DMS79 (cell line): ENCODE measurements at places on chromosomes 12 and 14.

DNA sequence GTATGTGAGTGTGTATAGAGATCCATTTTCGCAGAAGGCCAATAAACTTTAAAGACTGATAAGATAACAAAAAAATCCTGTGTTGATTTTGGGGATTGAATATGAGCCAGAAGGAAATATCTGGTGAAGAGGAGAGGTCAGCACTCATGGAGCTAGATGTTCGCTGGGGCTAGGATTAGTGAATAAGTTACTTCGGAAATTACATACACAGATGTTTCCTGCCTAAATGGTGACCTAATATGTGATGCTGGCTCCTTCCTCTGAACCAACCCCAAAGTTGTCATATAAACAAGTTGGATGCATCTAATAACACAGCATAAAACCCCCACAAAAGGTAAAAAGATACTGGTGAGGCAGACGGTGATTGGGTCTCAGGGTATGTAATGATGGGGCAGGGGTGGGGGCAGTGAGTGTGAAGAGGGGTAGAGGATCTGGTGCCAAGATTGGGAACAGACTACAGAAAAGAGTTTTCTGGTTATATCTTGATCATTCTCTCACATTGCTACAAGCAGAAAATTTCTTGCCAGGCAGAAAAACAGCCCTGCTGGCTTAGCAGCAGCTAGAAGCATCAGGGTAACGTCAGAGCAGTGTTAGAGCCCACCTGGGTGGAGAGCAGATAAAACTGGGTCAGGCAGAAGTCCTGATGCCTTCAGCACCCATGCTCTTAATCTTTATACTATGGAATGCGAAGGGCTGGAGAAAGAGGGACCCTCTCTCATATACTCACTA lies 140.4 kb upstream of the GZMB start:
- no peak for DNase-seq

DNA sequence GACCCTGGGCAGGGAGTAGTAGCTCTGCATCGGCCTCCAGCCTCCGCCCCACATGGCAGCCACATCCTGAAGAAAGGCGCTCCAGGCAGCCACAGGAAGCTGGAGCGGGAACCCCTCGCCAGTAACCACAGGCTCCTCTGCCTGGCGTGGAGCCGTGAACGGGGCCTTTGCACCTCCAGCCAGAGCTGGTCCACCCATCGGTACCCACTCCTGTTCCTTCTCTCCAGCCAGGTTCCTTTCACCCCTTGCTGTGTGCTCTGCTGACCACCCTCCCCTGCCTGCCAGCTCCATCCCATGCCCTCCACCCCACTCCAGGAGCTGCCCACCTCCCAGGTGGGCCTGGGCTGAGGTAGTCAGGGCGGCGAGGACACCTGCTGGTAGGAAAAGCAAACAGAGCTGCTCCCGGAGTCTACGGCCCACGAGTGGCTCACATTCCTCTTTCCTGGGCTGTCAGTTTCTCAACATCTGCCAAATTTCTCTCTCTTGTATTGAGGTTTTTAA lies 2.7 kb downstream of the TGFB3 start:
- no peak for DNase-seq

DNA sequence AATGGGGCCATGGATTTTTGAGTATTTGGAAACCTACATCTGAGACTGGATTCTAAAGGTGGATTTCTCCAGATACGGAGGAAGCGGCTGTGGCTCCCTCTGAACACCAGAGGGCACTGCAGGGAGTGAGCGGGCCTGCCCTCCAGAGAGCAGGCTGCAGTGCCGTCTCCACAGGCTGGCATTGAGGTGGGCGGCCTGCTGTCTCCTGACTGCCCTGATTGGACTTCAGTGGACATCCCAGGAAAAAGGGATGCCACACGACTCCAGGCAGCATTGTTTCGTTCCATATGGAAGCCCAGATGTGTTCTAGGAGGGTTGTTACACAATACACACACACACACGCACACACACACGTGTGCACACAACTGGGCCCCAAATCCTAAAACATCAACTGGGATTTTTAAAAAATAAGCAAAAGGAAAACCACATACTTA lies 20.9 kb upstream of the ANO2 start:
- no peak for DNase-seq

DNA sequence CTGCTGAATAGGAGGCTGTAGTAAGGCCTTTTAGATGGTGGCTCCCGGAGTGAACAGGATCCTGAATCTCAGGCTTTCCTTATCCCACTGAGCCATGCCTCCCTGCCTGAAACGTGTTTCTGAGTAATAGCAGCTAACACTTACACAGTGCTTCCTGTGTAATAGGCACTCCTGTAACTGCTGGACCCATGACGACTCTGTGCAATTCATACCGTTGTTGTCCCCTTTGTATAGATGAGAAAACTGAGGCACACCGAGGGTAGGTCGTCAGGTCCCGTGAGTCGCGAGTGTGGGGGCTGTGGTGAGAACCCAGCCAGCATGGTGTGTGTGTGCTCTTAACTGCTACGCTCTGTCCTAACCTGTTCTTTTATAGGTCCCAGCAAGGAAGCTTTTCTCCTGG lies 193.6 kb downstream of the CACNA1C start:
- no peak for DNase-seq

- peak; percentile 54 for DNase-seq
Measured at GRCh38 chr14:78673845-78674244, 503.7 kb downstream of the NRXN3 start.

DNA sequence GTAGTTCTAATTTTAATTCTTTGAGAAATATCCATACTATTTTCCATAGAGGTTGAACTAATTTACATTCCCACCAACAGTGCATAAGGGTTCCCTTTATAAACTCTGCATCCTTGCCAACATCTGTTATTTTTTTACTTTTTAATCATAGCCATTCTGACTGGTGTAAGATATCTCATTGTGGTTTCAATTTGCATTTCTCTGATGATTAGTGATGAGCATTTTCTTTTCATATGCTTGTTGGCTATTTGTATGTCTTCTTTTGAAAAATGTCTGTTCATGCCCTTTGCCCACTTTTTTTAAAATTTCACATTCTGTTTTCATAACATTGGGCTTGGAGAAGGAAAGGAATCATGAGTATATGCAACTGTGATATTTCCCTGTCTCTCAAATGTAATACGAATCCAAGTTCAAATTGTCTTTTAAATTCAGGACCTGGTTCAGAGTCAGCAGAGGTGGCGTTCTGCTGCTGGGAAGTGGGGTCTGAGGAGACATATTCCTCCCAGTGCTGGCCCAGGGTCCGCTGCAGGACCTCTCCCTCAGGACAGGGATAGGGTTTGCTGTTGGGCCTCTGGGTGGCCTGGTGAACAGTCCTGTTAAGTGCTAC lies 81.2 kb upstream of the ETV6 start:
- DNase-seq, result no peak

- DNase-seq, result no peak
Measured at GRCh38 chr12:119644930-119645329, 23.0 kb upstream of the PRKAB1 start.

DNA sequence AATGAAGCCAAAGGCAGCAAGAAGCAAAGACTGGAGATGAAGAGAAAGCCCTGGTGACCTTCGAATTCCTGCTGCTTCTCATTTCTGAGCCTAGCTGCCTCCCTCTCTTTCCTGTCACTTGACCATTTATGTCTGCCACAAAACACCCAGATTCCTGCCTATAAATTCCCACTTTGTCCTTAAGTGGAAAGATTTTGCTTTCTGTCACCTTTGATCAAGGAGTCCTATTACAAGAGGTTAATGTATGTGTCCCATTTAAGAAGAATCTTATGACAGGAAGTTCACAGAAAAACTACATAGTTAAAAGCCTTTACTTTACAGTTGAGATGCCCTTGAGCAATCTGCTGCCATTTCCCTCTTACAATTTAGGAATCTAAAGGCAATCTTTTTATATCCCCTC lies 155.7 kb downstream of the GALC start:
- no peak for DNase-seq

DNA sequence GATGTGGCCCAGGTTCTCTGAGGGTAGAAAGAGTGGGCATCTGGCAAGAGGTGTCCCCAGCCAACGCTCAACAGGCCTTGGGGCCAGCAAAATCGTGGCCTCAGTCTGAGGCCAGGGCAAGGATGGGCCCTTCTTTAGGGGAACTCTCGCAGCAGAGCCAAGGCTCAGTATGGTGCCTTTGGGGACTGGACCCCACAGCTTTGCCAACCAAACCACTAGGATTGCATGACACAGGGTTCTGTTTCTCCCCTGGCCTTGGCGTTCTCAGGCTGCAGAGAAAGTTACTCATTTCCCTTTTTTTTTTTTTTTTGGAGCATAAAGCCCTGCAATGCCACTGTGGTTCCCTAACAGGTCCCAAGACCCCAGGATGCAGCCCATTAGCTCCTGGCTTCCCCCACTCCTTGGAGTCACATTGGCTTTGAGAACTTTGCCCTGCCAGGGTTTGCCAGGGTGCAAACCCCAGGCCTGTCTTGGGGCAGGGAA lies 100.6 kb downstream of the LGMN start:
- DNase-seq, result no peak
